ENCODE measurements at places on chromosomes 16 and 17.
A peak's percentile ranks its signal among the peaks of the same experiment; 100 is the strongest.

- DNase-seq, result no peak
Observed at GRCh38 chr17:78522031-78522809, 55.0 kb downstream of the DNAH17 start.

GRCh38 chr16:4217204-4218131 lies 24.4 kb downstream of the SRL start:
- no peak for DNase-seq

GRCh38 chr16:73285436-73286201 lies 237.7 kb upstream of the ZFHX3 start:
- no peak for DNase-seq

DNA sequence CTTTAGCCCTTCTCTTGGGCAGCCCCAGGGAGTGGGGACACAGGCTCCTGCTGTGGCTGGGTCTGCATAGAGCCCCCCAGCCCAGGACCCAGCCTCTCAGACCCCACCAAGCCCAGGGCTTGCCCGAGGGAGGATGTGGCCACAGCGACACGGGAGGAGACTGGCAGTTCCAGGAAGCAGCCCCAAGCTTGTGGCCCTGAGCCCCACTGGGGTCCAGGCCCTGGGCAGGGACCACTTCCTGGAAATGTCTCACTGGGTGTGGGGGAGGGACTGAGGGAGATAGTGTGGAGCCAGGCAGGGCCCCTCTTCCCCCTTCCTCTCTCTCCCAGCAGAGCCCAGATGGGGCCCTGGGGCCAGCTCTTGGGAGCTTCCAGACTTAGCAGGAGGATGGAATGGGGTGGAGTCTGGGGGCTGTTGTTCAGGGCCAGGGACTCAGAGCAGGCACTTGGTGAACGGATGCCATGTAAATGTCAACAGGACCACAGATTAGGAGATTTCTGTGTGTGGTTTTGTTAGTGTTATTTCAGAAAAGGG lies 35.3 kb downstream of the ADGRG5 start:
- no peak for DNase-seq

DNA sequence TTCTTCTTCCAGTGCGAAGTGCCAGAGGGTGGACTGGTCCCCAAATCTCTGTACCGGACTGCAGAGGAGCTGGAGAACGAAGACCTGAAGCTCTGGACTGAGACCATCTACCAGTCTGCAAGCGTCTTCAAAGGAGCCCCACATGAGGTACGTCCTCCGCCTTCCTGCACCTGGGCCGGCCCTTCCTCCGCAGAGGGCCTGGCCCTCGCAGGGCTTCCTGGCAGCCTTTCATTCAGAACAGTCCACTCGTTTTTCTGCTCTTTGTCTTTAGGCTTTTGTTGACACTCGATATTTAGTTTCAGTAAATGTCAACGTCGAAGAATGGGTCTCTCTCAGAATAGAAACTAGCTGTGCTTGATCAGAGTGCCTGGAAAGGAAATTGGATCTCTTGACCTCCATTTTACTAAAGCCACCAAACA lies 68.6 kb downstream of the SEC14L1 start:
- no peak for DNase-seq

DNA sequence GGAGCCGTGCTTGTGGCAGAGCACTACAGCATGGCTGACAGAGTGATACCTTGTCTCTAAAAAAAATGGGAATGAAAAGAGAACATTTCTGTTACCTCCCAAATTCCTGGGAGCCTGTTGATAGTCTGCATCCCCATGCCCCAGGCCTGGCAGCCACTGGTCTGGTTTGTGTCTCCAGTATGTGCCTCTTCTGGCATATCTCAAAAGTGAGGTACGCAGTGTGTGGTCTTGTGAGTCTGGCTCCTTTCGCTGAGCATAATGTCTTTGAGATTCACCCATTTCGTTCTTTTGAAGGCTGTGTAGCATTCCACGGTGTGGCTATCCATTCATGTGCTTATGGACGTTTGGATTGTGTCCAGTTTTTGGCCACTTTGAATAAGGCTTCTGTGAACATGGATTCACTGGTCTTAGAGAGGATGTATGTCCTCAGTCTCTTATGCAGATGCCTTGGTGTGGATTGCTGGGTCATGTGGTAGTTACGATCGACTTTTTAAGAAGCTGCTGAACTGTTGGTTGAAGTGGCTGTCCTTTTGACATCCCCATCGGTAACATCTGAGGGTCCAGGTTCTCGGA lies 39.1 kb downstream of the PRMT7 start:
- DNase-seq, result no peak

DNA sequence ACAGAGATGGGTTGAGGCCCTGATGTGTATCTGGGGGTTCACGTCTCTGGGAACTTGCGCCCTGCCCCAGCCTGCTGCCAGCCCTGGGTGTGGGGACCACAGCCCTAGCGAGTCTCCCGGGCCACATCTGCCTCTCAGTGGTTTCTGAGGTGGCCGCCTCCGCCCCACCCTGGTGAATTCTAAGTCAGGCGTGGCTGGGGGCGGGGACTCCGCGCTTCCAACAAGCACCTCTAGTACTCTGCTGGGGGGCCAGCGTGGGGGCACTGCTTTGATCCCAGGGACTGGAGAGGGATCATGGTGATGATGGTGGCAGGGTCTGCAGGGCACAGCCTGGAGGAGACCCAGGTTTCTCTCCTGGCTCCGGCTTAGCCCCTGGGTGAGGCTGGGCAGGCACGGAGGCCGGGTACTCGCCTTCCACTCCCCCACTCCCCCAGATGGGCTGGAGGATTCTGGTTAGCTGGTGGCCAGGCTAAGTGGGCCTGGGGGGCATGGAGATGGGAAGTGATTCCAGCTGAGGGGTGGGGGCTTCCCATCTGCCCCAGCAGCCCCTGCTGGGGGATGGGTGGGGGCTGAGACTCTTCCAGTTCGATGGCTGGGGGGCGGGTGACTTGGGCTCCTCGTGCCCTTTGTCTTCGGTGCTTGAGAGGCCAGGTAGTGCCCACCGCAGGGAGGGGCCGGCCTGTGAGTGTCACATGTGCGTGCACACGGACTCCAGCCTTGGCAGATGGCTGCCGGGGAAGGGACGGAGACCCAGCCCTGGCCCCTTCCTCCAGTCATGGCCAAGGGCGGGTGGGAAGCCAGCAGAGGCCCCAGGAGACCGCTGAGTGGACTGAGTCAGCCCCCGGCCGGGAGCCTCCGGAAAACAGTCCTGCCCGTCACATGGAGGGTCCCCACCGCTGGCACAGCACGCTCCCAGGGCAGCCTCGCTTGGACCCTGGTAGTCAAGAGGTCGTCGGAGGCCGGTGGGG lies 3.9 kb downstream of the GLIS2 start:
- no peak for DNase-seq

GRCh38 chr16:54720259-54720658 lies 210.4 kb upstream of the IRX5 start:
- no peak for DNase-seq

GRCh38 chr17:37391146-37391545 lies 15.4 kb downstream of the C17orf78 start:
- no peak for DNase-seq

DNA sequence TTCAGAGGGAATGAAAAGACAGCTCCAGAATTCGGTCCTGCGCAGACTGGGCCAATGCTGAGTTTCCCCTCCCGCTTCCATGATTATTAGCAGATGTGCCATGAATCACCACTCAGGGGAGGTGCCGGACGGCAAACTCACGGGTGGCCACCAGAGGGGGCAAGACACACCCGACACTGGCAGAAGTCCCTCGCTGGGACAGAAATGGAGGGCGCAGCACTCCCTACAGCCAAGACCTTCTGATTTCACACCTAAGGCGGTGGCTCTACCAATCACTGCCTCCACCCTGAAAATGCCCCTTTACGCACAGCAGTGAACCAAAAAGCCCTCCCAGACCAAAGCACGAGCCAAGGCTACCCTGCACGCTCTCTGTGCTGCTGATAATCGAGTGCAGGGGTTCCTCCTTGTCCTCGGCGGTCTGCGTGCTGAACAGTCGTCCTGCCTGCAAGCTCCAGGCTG lies 26.8 kb downstream of the TRAP1 start:
- DNase-seq, result peak; percentile 85

- no peak for DNase-seq
Observed at GRCh38 chr16:16052916-16053315, 103.5 kb downstream of the ABCC1 start.

GRCh38 chr16:72921620-72922019 lies 126.3 kb downstream of the ZFHX3 start:
- peak; percentile 15 for DNase-seq

DNA sequence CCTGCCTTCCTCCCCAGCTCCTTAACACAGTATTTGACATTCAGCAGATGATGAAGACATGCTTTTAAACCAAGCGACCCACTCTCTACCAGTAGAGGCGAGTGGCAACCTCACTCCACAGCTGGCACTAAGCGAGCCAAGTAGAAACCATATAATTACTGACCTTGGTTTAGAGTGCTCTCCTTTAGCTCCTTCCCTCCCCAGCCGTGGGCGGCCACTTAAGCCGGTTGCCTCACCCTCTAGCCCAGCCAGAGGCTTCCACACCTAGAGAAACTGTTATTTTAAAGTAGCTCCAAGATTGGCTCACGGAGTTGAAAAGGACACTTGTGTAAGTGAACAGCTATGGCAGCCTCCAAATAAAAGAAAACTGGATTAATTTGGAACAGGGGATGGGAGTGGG lies 109.1 kb upstream of the CRHR1 start:
- DNase-seq, result no peak

- DNase-seq, result no peak
Observed at GRCh38 chr17:36813357-36813756, 123.9 kb upstream of the LHX1 start.

DNA sequence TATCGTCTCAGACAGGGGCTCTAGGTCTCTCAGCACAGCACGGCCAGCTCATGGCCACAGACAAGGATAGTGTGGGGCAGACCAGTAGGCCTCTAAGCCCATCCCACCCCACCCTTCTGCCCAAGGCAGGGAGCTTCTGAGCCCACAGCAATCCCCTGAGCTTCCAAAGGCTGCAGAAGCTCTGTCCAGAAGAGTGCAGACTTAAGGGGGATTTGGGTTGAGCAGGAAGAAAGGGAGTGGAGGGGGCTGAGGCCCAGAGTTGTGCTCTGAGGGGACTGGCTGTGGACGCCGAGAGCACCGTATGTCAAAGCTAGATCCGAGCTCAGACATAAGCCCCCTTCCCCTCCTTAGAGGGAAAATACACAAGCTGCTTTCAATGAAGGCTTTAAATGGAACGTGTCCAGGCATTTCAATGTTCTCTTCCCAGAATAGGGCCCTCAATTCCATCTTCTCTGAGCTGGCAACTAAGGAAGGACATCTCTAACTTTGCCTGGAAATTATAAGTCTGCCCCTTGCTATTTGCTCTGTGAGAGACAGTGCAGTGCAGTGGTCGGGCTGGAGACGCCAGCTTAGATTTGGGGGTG lies 116.4 kb upstream of the RPL38 start:
- no peak for DNase-seq

- DNase-seq, result no peak
Observed at GRCh38 chr16:50462793-50463507, 85.2 kb upstream of the NKD1 start.

- DNase-seq, result no peak
Observed at GRCh38 chr17:20999841-21000532, 42.8 kb downstream of the USP22 start.

DNA sequence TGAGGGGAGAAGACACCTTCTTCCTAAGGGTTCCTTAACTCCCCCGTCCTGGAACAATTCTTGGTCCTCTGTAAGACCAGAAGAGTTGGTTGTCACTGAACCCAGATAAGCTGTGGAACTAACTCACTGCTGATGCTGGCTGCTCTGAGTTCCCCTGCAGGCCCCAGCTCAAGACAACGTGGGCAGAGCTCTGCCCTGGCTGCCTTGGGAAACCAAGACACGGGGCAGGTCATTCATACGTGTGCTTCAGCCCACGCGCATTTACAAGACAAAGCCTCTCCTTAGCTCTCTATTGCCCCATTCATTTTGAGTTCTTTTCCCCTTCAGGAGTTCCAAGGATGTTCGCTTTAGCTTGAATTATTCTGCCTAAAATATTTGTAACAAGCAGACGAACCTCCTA lies 3.4 kb upstream of the NAT9 start:
- DNase-seq, result no peak

DNA sequence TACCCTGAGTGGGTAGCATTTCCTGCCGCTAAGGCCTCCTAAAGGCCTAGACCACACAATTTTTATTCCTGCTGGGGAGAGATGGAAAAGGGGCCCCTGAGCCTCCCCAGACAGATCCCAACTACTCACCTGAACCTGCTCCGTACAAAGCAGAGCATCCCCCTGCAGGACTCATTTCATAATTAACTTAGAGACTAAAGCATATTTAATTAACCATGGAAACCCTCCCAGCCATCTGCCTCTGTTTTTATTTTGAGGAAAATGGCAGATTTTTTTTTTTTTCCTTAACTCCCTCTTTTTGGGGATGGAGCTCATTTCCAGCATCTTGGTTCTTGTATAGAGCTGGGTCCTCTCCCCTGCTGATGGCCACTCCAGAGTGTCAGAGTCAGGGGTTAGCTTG lies 96.5 kb upstream of the CRHR1 start:
- no peak for DNase-seq

DNA sequence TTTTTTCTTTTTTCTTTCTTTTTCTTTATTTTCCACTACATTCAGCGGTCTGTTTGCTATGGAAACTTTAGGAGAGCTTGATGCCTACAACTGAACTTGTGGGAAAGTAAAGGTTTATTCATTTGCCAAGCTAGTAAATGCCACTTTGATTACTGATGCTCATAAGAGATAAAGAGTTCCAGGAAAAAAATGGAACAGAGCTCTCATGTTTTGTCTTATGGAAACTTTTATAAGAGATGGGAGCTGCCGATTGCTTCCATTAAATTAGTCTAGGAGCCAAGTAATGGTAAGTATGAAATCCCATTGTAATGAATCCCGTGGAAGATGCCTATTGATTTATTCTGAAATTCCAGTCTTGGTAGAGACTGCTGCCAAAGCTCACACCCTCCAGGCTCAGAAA lies 7.1 kb downstream of the ANKFN1 start:
- DNase-seq, result no peak

- DNase-seq, result no peak
Observed at GRCh38 chr16:58280846-58281301, 14.0 kb downstream of the PRSS54 start.

- DNase-seq, result no peak
Observed at GRCh38 chr16:23807028-23807427, 28.8 kb upstream of the PRKCB start.

Data from C1 segment of cervical spinal cord (tissue), 14 donors.